Suppressor macrophage treated with lipopolysaccharide for 1 hour (primary cell): ENCODE measurements at places on chromosomes 6 and 20.

DNA sequence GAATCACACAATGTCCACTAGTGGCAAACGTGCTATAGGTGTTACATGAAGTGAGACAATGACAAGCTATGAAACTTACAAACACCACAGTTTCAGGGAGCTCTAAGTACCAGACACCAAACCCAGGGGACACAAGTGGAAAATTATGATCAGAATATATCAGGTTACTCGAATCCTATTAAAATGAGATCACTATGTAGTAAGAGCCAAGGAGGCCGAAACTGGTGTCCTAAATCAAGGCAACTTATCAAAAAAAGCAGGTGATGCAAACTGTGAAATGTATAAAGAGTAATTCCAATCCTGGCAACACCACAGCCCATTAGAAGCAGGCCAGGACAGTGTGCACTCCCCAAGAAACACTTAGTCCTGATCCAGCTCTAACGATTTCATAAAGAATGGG lies 100.3 kb downstream of the ARHGAP18 start:
- DNase-seq: no peak

- no peak for DNase-seq
These were observed 18.8 kb downstream of the ZNF292 start for GRCh38 chr6:87174078-87174579.

DNA sequence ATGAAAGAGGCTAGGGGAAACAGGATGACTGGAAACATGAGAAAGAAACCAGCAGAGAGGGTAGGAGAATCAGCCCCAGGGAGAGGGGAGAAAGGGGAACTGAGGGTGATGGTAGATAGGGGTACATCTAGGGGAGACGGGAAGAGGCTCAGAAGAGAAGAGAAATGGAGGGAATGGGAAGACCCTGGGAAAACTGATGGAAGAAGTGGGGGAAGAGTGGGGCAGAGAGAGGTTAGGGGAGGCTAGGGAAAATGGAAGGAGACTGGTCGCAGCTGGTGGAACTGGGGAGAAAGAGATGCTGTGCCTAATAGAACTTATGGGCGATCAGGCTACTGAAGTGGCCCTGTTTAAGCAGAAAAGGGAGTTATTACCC lies 548 bp downstream of the PROCR start:
- no peak for DNase-seq

GRCh38 chr6:110098511-110099116 lies 80.9 kb downstream of the WASF1 start:
- DNase-seq: no peak

GRCh38 chr6:105174512-105174911 lies 5.3 kb downstream of the POPDC3 start:
- DNase-seq: no peak

DNA sequence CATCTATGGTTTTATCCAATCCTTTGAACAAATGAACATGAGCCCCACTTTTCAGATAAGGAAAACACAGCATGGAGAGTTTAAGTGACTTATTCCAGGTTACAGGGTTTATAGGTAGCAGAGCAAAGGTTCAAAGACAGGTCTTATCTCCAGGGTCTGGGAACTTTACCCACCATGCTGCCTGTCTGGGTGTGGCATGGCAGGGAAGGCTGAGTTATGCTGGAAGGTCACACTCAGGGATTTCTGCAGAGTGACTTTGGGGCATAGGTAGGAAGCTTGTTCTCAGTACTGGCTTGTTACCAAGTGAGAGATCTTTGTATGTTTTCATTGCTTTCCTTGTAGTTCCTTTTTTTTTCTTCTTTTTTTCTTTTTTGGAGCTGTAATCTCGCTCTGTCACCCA lies 1.8 kb downstream of the ZNF831 start:
- no peak for DNase-seq

GRCh38 chr20:63573647-63574131 lies 350 bp downstream of the HELZ2 start:
- no peak for DNase-seq

- peak; percentile 93 for DNase-seq
These were observed 20.7 kb upstream of the TRIM27 start for GRCh38 chr6:28944412-28944865.

- no peak for DNase-seq
These were observed 156.2 kb downstream of the KIF16B start for GRCh38 chr20:16417001-16417400.

- DNase-seq: no peak
These were observed 80.3 kb upstream of the CNKSR3 start for GRCh38 chr6:154590756-154591155.

DNA sequence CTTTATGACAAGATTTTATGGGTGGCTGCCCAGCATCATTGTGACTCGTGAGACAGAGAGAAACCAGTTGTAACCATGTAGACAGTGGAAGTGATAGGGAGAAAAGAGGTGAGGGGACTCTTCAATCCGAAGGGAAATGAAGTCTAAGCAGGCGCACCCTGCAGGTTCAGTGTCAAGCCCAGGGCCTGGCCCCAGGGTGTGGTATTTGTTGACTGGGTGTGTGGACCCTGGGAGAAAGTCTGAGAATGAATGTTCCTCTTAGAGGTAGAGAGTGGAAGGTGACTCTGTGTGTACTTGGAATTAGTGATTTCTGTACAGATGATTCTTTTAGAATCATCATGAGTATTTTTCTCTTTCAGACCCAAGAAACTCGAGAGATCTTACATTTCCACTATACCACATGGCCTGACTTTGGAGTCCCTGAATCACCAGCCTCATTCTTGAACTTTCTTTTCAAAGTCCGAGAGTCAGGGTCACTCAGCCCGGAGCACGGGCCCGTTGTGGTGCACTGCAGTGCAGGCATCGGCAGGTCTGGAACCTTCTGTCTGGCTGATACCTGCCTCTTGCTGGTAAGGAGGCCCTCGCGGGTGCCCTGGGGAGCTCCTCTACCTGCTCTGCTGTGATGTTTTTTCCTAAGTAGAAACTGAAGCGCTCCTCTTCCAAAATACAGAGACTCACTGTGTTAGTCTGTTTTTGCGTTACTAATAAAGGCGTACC lies 68.0 kb downstream of the PTPN1 start:
- DNase-seq: no peak

DNA sequence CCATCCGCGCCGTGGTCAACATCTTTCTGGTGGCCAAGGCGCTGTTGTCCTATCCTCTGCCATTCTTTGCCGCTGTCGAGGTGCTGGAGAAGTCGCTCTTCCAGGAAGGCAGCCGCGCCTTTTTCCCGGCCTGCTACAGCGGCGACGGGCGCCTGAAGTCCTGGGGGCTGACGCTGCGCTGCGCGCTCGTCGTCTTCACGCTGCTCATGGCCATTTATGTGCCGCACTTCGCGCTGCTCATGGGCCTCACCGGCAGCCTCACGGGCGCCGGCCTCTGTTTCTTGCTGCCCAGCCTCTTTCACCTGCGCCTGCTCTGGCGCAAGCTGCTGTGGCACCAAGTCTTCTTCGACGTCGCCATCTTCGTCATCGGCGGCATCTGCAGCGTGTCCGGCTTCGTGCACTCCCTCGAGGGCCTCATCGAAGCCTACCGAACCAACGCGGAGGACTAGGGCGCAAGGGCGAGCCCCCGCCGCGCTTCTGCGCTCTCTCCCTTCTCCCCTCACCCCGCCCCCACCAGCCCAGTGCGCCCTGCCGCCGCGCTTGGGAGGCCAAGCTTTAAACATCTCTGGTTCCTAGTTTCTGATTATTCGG lies 4.0 kb downstream of the SLC32A1 start:
- DNase-seq: no peak

DNA sequence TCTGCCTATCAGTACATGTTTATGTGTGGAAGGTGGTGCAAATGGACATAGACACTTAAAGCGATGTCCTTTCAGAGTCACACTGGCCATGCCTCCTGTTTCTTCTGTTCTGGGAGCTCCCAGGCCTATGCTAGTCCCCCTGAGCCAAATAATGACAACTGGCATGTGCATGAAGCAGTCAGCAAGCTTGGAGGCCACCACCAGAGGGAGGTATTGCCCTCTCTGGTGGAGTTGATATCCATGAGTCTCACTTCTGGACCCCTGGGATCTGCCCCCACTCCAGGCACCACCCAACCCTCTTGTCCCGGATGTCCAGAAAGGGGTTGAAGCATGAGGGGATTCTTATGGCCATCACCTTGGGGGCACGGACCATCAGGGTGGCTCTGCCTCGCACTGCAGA lies 172.2 kb downstream of the AIG1 start:
- DNase-seq: peak; percentile 74

- no peak for DNase-seq
These were observed 66.5 kb downstream of the CNBD2 start for GRCh38 chr20:36034875-36035274.

- DNase-seq: peak; percentile 10
These were observed 10.5 kb downstream of the NPEPL1 start for GRCh38 chr20:58702859-58703648.

- DNase-seq: no peak
These were observed 383.7 kb upstream of the IRAK1BP1 start for GRCh38 chr6:78483553-78484197.

DNA sequence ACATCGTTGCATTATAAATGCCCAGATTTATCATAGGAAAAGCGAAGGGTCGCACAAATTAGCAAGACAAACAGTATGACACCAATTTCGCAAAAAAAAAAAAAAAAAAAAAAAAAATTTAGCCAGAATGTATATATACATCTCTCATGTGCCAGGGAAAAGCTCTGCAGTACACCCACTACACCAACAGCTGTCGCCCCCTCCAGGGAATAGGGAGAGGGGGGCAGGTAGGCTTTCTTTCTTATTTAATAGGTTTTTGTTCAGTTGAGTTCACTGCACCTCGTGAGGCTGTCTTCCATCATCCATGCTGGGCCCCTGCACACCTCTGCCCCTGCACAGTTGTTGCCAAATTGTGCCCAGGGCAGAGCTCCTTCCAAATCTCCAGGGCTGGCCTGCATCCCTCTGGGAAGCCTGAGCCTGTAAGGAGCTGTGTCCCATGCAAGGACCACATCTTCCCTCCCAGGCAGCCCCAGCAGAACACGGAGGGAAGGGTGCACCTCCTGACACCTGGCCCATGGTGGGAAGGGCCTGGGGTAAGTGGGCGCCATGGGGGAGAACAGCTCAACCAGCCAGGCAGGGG lies 85.4 kb downstream of the NINL start:
- DNase-seq: no peak

DNA sequence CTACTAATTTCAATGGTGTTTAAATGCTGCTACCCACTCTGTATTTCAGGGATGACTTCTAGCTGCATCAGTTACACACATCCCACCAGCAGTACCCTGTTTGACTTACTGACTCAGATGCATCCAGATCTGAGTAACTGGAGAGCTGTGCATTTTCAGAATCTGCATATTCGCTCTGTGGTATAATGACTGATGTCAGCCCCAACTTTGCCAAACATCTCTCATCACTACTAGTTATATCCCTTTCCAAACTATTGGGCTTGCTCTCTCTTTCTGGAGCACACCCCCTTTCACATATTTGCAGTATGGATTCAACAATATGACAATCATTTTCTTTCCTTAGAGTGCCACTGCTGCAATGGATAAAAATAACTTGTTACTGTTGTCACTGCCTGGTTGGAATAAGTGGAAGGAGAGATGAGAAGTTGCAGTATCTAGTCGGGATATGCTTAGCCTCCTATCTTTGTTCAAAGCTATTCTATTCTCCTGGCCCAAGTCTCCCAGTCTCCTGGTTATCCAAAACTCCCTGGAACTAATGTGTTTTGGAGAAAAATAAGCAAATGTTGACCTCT lies 3.3 kb upstream of the RSPO3 start:
- no peak for DNase-seq

GRCh38 chr6:111983193-111983592 lies 70.7 kb upstream of the CCN6 start:
- DNase-seq: no peak

DNA sequence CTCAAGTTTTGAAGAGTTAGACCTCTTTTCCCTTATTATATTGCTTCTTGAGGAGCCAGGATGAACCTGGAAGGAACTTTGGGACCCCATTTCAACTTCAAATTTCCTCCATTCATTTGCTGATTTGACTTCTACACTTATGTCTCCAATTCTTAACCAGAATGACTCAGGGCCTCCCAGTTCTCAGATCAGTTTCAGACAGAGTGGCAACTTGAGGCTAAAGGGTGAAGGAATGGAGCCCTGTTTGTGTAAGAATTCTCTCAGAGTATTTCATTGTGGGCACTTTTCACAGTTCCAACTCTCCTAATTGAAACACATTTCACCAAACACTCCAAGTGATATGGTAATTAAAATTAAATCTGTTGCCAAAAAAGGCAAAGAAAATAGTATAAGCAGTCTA lies 109.0 kb upstream of the FLRT3 start:
- DNase-seq: no peak

GRCh38 chr6:74368746-74369145 lies 672.7 kb downstream of the CD109 start:
- DNase-seq: no peak

DNA sequence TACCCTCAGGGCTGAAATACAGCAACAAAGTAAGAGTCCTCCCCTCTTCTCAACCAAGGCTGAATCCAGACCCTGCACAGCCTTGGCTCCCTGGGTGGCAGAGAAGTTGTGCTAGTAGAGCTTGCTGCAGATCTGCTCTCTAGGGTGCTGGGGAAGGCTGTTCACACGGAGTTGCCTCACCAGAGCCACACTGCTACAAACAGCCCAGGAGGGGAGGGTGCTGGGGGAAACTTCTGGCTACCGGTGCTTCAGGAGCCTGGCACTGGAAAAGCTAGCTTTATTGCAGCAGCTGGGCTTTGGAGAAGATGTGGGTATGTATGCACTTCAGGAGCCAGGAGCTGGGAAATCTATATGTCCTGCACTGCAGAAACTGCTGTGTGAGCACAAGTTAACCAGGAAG lies 37.6 kb upstream of the SUPT3H start:
- no peak for DNase-seq
